Regular cardiac myocyte (primary cell): ENCODE measurements at places on chromosomes 6 and 20. TPM values are rescaled to one million over a fixed set of nuclear protein-coding genes. Genes with fewer than 3 reads are reported as not detected.

The CST2 gene
- total RNA-seq = 6.9 and 38.1 TPM in 2 replicates

The GTPBP2 gene
- 38.0 and 59.8 TPM in 2 replicates for total RNA-seq

The PAX1 gene
- total RNA-seq = not detected in 2 replicates

The WFDC5 gene
- not detected in 2 replicates for total RNA-seq

The DAAM2 gene
- 36.9 and 37.4 TPM in 2 replicates for total RNA-seq

The ORC3 gene
- total RNA-seq = 27.4 and 29.0 TPM in 2 replicates

The LGSN gene
- under 0.01 TPM in 1 of 2 replicates, not detected in the other for total RNA-seq

The PXDC1 gene
- 50.8 and 82.9 TPM in 2 replicates for total RNA-seq

The THBS2 gene
- 629 and 1,580 TPM in 2 replicates for total RNA-seq

The MOXD1 gene
- total RNA-seq = 29.3 and 135 TPM in 2 replicates

The PNPLA1 gene
- not detected in 2 replicates for total RNA-seq

The TMC2 gene
- total RNA-seq = not detected in 2 replicates

The HTR1E gene
- total RNA-seq = not detected in 2 replicates

The KIFC1 gene
- total RNA-seq = 5.9 and 52.1 TPM in 2 replicates

The SLC17A9 gene
- 7.9 and 21.9 TPM in 2 replicates for total RNA-seq

The ME1 gene
- 9.9 and 11.3 TPM in 2 replicates for total RNA-seq

The C6orf118 gene
- total RNA-seq = not detected in 2 replicates

The ZKSCAN3 gene
- 4.2 and 5.4 TPM in 2 replicates for total RNA-seq

The SCAF8 gene
- 25.4 and 25.7 TPM in 2 replicates for total RNA-seq
